NCI-H1436 (cell line): ENCODE measurements at places on chromosomes 13 and 19.

DNA sequence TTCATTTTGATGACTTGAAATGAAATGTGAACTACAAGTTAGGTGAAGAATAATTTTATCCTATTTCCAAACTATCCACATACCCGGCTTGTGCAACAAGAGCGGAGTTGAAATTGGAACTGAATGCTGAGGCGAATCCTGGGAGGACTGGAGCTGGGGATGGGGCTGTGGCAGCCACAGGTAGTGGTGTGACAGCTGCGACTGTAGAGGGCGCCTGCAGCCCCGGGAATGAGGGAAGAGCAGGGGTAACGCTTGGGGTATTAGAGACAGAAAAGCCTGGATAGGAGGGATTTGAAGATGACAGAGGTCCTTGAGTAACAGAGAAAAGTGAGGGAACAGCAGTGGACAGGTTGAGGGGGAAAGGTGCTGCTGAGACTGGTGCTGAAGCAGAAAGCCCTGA, 22.0 kb upstream of the STOML3 start:
- no peak for DNase-seq

- no peak for DNase-seq
Measured at GRCh38 chr19:11460207-11460606, 20.6 kb downstream of the ELAVL3 start.

DNA sequence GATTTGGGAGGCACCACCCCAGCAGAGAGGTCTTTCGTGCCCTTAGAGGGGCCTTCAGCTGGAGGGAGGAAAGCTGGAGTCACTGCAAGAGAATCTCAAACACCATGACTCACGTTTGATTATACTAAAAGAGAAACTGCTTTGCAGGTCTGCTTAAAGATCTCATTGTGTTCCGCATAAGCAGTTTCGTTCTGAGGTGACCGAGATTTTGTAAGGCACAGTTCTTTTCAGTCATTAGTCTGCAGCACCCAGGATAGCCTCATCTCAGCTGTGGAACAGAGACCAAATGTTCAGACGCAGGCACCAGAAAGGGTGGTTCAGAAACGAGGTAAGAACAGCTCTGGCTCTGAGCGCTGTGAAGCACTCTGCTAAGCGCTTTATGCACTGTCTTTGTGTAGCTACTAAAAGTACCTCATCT, 71.2 kb upstream of the GTF3A start:
- no peak for DNase-seq

GRCh38 chr13:76314495-76314894, 571.7 kb downstream of the KCTD12 start:
- DNase-seq = no peak

- no peak for DNase-seq
Measured at GRCh38 chr19:45275370-45275971, 24.4 kb downstream of the MARK4 start.

- DNase-seq = no peak
Measured at GRCh38 chr19:2663920-2664571, 38.4 kb downstream of the GNG7 start.

GRCh38 chr13:35388441-35389355, 87.8 kb downstream of the MAB21L1 start:
- no peak for DNase-seq

DNA sequence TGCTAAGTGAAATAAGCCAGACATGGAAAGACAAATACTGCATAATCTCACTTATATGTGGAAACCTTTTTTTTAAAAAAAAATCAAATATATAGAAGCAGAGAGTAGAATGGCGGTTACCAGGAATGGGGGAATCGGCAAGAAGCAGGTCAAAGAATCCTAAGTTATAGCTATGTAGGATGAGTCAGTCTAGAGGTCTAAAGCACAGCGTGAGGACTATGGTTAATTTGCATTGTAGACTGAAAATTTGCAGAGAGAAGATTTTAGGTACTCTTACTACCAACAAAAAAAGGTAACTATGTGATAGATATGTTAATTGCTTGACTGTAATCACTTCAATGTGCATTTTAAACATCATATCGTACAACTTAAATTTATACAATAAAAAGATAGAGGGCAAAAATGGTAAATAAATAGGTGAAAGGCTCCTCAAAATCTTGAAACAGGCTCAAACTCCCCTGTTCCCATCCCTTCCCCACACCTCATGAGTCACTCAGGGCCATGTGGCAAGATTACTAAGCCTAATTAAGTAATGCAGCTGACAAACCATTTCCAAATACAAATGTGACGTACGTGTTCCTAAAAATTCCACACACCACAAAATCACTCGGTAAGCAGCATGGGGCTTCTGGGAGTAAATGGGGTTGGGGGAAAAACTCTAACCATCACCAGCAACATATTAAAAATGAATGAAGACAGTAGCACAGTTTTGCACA, 159.0 kb downstream of the USP12 start:
- DNase-seq = no peak

- no peak for DNase-seq
Measured at GRCh38 chr13:76848596-76848995, 37.6 kb downstream of the KCTD12 start.

- no peak for DNase-seq
Measured at GRCh38 chr19:30659638-30660037, 287.5 kb downstream of the ZNF536 start.

DNA sequence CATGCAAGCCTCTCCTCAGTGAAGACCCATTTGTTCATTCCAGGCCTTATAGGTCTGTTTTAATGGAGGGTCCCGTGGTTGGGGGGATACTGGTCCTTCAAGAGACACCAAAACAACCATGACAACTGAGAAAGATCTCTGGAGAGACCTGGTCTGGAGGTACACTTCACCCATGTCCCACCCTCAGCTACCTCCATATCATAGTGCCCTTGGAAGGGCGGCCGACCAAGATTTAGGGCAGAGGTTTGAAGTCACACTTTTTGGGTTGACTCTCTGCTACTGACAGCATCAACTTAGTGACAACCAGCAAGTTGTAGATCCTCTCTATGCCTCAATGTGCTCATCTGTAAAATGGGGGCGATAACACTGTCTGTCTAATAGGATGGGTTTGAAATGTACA, 177.3 kb downstream of the TSHZ3 start:
- no peak for DNase-seq

GRCh38 chr19:1181606-1182005, 7.5 kb upstream of the SBNO2 start:
- DNase-seq = no peak

DNA sequence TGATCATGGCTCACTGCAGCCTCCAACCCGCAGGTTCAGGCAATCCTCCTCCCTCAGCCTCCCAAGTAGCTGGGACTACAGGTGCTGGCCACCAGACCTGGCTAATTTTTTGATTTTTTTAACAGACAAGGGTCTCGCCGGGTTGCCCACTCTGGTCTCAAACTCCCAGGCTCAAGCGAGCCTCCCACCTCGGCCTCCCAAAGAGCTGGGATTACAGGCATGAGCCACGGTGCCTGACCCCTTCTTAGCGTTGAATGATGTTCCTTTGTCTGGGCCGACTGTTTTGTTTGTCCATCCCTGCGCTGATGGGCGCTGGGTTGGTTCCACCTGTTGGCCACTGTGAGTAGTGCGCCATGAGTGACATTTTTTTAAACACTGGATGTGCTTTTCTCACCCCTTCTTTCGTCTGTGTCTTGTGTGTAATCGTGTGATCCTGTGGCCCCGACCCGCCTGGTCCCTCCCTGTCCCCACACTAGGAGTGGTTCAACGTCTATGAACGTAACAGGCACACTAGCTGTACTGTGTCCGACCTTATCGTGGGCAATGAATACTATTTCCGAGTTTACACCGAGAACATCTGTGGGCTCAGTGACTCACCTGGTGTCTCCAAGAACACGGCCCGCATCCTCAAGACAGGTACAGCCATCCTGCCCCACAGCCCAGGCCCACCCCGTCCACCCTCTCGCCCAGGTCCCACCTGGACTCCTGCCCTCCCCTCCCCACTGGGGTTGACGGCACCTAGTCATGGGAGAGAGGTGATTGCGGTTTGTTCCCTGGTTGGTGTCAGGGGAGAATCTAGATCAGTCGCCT, 15.0 kb upstream of the EMC10 start:
- DNase-seq = peak; percentile 75

- no peak for DNase-seq
Measured at GRCh38 chr19:51739466-51740213, 12.0 kb downstream of the FPR1 start.

GRCh38 chr13:40130871-40131636, 475.6 kb downstream of the COG6 start:
- no peak for DNase-seq

GRCh38 chr13:93915269-93915809, 564.1 kb downstream of the DCT start:
- no peak for DNase-seq

- no peak for DNase-seq
Measured at GRCh38 chr13:29050719-29051118, 230.6 kb downstream of the MTUS2 start.

GRCh38 chr13:61774903-61775302, 359.3 kb upstream of the PCDH20 start:
- no peak for DNase-seq
